ENCODE measurements at places on chromosomes 12 and 14. TPM values are rescaled to one million over a fixed set of nuclear protein-coding genes. Genes with fewer than 3 reads are reported as not detected.

DNA sequence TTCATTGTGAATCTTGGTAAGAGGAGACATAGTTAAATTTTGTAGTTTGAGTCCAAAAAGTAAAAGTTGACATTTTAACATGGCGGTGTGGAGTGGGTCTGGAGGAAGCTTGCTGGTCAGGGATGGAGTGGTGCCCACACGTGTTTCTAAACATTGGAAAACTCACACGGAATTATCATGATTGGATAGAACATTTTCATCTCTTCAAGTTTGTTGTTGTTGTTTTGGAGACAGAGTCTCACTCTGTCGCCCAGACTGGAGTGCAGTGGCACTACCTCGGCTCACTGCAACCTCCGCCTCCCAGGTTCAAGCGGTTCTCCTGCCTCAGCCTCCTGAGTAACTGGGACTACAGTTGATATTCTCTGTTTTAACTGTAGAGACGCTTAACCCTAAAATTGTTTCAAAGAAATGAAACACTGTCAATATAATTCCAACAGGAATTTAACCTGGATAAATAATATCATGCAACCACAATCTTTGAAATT lies 502 bp upstream of the MBIP start:
- DNase-seq: no peak

DNA sequence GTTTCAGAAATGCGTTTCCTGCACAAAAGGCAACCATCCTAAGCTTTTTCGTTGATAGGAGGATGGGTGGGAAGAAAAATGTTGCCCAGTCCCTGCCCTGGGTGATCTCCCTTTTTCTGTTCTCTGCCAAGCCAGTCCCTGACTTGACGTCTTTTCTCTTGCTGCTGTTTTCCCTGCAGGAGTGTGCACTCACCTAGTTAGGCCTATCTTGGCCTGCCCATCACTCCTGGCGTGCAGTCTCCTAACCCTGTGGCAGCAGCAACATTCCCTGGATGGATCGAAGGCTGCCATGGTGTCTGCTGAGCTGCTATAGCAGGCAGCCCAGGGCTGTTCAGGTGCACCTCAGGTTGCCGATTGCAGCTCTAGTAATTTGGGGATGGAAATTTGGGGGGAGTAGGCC lies 1.2 kb downstream of the UNC119B start:
- no peak for DNase-seq

- no peak for DNase-seq
These were observed 146.8 kb upstream of the DIO2 start for GRCh38 chr14:80358112-80358511.

DNA sequence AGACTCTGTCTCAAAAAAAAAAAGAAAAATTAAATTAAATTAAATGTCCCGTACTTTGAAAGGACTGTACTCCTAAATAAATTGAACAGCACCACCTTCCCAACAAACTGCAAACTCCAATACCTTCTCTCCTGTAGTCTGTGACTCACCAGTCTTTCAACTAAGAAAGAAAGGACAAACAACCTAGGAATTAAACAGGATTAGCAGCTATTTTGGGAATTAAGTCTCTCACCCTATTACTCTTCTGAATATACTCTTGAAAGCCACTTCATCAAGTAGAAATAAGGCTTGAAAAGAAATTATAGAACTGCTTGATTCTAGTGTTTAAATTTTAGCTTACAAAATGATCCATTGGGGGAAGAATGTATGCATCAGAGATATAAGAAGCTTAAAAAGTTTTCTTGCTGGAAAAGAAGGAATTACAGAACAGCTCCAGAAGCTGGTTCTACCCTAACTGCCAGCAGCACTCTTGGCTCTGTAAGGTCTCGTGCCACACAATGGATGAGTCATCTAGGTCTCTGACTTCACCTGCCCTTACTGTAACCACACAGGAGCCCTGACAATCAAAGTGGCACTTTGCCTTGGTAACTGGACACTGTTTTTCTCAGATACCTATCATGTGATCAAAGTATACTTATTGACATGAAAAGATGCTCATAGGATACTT lies 57.0 kb upstream of the CERS5 start:
- no peak for DNase-seq

- DNase-seq: peak; percentile 84
These were observed at the start of gene GALNT16 for GRCh38 chr14:69259527-69260189. TSS of gene GALNT16 (plus strand) at chr14:69260158. CDS start at chr14:69260291, 133 bp downstream.

DNA sequence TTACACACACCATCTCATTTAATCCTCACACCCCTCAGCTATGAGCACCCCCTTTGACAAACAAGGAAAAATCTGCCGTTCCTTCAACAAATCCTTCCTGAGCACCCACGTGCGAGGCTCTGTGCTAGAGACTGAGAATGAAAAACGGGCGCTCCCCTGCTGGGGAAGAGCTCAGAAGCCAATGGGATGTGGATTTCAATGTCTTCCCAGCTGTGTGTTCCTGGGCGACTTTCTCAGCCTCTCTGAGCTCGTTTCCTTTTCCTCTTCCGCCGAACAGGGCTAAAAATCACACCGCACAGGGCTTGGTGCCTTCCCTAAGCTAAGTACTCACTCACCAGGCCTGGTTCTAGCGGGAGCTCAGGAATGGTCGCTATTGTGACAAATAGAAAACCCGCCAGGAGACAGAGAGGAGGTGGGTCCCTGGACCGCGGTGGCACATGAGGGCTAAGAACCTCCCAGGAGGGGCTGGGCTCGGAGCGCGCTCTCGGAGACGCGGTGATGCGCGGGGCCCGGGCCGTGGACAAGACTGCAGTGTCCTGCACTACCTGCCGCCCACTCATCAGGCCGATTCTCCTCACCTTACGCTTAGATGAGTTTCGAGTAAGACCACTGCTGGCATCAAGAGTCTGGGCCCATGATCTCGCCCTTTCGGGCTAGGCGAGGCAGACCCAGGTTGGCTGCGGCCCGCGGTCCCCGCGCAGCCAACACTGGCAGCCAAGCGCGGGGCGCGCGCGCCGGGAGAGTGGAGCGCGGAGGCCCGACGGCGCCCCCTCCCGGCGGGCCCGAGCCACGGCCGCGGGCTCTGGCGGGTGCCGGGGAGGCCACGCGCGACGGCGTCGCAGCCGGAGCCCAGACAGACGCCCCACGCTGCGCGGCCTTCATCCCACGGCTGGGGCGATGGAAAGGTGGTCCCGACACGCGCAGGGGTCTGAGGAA lies 17.0 kb downstream of the ZDHHC22 start:
- peak; percentile 65 for DNase-seq

- DNase-seq: no peak
These were observed 845 bp downstream of the L3HYPDH start for GRCh38 chr14:59483363-59483762.

- no peak for DNase-seq
These were observed 307.5 kb downstream of the EMP1 start for GRCh38 chr12:13504074-13504473.

DNA sequence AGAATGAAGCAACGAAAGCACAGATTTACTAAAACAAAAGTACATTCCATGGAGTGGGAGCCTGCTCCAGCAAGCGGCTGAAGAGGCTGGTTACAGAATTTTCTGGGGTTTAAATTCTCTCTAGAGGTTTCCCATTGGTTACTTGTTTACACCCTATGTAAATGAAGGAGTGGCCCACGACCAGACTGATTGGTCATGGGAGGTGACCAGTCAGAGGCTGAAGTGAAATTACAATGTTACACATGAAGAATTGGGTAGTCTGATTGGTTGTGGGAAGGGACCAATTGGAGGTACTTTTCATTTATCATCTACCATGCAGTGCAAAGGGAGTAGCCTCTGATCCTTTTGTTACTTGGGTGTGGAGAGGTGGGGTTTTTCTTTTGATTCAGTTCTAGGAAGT lies 36.2 kb upstream of the APPL2 start:
- DNase-seq: no peak

GRCh38 chr14:103391048-103391447 lies 5.8 kb downstream of the MARK3 start:
- DNase-seq: no peak

DNA sequence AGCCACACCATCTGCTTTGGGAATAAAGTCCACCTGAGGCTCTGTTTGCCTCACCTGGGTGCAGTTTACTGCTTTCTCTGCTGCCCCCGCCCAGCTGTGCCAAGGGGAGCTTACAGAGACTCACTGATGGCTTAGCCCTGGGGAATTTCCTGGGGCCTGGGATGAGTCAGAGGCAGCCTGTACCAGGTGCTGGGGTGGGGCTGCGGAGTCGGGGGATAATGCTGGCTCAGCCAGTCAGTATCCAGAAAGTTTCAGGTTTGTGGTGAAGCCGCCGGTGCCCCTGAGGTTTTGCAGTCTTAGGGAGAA lies 22.3 kb downstream of the PLEKHG3 start:
- peak; percentile 32 for DNase-seq

DNA sequence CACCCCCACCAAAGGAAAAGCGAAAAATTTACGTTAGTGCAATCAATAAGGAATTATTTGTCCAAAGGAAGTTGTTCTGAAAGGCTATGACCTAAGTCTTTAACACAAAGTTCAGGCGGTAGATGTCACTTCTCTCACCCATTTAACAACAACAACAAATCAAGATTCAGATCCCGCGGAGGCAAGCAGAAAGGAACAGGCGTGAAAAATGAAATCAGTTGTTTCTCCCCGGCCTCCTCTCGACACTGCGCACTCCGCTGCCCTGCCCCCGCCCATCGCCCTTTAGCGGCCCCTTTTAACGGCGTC lies 1.4 kb downstream of the DENND5B start:
- peak; percentile 84 for DNase-seq

DNA sequence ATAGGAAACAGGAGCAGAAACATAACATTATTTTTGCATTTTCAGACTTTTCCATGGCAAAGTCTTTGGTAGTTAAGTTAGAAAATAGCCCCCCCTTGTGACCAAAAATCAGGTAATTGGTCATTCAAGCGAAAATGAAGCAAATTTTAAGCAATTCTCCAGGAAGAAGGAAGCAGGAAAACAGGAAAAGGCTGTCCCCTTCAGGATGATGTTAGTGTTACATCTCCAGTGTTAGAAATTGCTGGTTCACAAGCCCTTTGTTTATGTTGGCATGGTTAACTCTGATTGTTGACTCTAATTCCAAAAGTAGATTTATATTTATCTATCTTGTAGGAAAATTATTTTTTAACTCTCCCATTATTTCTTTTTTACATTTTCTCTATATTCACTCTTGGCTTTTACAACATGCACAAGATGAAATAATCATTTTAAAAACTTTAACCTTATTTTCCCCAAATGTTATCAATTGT lies 18.8 kb upstream of the GAS2L3 start:
- DNase-seq: no peak

- peak; percentile 82 for DNase-seq
These were observed 1.6 kb upstream of the ATP2B1 start for GRCh38 chr12:89709995-89710872.

DNA sequence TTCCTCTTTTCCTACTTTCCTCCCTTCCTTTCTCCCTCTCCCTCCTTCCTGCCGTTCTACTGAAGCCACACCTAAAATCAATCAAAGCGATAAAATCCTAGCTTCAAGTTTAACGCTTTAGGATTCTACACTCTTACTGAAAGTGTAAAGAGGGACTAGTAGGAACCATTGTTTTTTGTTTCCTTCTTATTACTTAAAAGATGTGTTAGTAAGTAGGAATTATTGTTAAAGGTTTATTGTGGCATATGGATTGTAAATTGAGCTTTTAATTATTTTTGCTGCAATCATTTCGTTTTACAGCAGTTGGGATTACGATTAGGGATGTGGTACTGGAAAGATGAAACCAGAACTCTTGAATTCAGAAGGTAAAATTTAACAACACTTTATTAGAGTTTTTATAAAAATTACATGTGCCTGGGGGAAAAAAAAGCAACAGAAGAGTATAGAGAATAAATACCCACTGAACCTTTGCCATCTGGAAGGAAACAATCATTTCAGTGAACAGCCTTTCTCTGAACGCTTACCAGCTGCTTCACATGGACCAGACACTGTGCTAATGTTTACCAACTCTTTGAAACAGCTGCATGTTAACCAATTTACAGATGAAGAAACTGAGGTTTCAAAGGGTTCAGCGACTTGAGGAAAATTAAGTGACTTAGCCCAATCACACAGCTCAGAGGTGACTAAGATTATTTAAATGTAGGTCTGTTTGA lies 1.0 kb downstream of the PPP1R36 start:
- no peak for DNase-seq

- DNase-seq: no peak
These were observed 4.7 kb upstream of the SLC2A14 start for GRCh38 chr12:7877420-7877819.

- DNase-seq: no peak
These were observed 126.5 kb downstream of the TMEM30B start for GRCh38 chr14:61154641-61155040.

DNA sequence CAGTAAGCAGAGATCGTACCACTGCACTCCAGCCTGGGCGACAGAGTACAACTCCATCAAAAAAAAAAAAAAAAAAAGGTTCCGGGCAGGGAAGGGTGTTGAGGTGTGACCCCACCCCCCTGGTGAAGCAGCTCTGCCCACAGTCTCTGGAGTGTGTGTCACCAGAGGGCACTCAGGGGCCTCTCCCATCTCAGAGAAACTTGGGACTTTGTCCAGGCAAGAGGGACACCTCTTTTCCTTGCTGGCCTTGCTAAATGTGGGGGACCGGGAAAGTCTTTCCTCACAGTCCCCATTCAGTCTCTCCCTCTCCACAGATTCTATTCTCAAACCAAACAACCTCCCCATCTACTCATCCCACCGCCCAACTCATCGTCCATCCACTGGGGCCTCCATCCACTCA lies 43.6 kb downstream of the RFLNA start:
- DNase-seq: no peak

- no peak for DNase-seq
These were observed 20.1 kb downstream of the SERPINA3 start for GRCh38 chr14:94632305-94632590.

GRCh38 chr12:125159702-125160101 lies 94.5 kb downstream of the AACS start:
- no peak for DNase-seq

DNA sequence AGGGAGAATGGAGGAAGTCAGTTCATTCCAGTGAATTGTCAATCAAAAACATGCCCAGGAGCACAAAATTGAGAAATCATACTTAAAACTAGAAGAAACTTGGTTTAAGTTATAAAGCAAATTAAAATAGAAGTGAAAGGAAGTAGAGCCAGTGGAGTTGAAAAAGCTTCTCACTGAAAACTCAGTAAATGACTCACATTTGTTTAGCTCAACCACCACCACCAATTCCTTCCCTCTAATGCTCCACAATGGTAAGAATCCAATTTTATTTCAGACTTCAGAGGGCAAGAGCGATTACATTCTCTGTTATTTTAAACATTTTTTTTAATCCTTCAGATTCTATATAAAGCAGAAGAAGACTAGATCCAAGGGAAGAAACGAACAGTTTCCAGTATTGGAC lies 19.4 kb downstream of the UTP20 start:
- no peak for DNase-seq

LAG3 gene
- 7.3 TPM for total RNA-seq

IRAK4 gene
- 12.1 TPM for total RNA-seq

KIF26A gene
- 5.9 TPM for total RNA-seq

STYK1 gene
- total RNA-seq: not detected

BTBD6 gene
- total RNA-seq: 36.3 TPM

CCDC196 gene
- total RNA-seq: not detected

SERPINA9 gene
- total RNA-seq: not detected

NINJ2 gene
- total RNA-seq: 0.76 TPM

Data from glutamatergic neuron (in vitro differentiated cells).